ENCODE measurements at places on chromosomes 7 and 10.

GRCh38 chr10:30158325-30158960 lies 99.1 kb upstream of the JCAD start:
- DNase-seq, result no peak

DNA sequence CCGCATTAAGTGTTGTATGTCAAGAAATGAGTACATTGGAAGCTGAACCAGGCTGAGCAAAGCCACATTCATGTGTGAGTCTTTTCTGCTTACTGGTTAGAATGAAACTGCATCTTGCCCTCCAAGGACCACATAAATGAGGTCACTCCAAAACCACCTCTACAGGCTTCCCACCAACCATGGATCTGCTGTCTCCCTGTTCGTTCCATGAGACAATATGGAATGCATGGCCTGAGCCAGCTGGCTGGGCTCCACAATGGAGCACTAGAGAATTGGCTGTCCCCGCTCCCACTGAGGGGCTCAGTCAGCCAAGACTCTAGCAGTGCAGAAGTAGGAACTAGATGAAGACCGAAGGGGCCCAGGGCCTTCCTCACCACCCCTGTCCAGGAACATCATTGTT lies 120.8 kb downstream of the TNS3 start:
- DNase-seq, result no peak

- no peak for DNase-seq
Observed at GRCh38 chr10:74071157-74071556, 73.2 kb downstream of the VCL start.

DNA sequence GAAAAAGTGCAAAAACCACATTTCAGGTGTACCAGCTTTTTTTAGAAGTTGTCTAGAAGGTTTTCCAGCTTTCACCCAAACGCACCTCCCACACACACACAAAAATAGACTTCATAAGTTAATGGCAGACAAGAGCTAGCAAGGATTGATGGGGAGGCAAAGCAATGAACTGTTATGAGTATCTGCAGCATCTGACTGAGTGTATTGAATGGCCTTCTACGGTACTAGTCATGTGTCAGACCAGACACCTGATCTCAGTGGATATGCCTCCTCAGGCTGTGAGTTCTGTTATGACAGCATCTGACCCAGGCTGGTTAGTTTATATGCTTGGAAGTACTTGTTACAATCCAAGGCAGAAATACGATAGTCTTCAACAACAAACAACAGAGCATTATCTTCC lies 406.1 kb upstream of the AUTS2 start:
- DNase-seq, result no peak

- DNase-seq, result no peak
Observed at GRCh38 chr7:47979832-47980181, 392 bp upstream of the HUS1 start.

GRCh38 chr10:89138755-89139490 lies 68.2 kb downstream of the CH25H start:
- DNase-seq, result no peak

DNA sequence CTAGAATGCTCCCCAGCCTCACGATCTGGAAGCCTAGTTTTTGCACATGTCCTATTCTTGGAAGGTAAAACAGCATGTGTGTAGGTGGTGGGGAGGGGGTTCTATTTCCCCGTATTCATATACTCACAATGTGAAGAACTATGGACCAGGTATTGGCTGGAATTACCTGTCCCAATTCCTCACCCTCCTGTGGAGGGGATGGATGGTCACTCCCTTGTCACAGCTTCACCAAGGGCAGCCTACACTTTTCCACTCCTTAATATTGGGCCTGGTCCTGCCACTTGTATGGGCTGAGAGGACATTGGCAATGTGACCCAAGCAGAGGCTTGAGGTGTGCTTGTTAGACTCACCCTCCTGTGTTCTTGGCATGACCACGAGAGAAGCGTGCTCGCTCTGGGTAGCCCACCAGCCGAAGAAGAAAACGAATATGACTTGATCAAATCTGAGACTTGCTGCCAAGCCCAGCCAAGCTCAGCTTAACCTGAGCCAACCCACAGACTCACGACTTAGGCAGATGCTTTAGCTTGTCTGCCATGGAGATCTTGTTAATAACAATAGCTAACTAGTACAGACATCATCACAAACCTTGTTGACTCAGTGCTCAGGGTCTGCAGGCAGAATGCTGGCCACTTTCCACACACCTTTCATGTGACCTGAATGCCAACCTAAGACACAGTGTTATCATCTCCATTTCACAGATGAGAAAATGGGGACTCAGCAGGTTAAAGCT lies 17.2 kb downstream of the ZNF488 start:
- DNase-seq, result no peak

DNA sequence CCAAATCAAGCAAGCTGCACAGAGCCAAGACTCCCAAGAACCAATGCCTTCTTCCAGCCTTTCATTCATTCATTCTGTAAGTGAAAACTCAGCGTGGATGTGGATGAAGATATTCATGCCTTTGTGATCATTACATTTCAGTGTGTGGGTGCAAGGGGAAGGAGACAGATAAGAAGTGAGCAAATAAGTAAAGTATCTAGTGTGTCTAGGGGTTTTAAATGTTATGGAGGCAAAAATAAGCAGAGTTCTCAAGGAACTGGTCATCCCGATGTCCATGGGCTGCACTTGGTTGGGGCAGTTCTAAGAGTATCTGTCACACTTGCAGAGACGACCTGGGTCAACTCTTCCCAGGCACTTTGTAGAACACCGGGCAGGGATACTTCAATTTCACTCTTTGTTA lies 149.1 kb downstream of the KIAA1217 start:
- DNase-seq, result no peak

DNA sequence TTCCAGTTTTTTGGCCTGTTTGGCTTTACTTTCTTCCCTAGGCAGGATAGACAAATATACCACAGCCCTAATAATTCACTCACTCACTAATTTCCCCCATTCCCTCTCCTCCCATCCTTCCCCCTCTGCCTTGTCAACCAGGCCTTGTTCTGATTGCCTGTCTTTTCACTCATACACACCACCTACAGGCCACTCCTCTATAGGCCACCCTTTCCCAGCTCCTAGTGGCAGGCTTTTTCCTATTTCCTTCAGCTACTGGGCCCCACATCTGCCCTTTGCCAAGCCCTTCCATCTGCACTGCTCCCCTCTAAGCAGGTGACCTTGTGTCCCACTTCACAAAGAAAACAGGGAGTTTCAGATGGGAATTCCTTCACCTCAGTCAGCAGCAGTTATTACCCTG lies 59.8 kb upstream of the MSRB2 start:
- no peak for DNase-seq

DNA sequence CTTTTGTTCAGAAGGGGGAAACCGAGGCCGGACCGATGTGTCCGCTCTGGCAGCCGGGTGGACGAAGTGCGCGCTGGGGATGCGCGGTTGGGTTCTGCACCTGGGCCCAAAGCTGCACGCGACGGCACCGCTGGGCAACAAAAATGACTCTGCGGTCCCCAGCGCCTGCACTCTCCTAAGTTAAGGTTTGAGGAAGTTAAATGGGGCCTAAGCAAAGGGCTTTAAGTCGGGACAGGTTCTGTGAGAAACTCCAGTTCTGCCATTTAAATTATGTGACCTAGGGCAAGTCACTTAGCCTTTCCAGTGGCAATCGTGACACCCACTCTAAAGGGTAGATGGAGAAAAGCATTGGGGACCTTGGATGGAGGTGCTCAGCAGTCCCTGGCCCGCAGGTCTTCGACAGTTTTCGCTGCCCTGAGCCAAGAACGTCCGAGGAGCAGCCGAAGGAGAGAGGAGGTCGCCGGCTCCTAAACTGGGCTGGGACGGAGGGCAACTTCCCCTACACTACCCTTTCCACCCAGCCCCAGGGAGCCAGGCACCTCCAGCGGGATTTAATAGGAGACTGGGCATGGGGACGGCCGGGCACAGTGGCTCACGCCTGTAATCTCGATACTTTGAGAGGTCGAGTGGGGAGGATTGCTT lies 534 bp upstream of the ACBD5 start:
- DNase-seq, result no peak

Measured in GM12864 (cell line).